Ovary (tissue), 10 donors: ENCODE measurements at places on chromosomes 5 and 9.

GRCh38 chr9:89179895-89180734 lies 1.5 kb upstream of the SHC3 start:
- DNase-seq = peak; percentile 80

- DNase-seq = peak; percentile 81
These were observed 26.8 kb downstream of the JADE2 start for GRCh38 chr5:134552301-134552700.

GRCh38 chr5:122015471-122015870 lies 53.7 kb downstream of the SRFBP1 start:
- no peak for DNase-seq

GRCh38 chr9:124353166-124353768 lies 62.0 kb downstream of the PSMB7 start:
- no peak for DNase-seq

GRCh38 chr9:131622523-131622922 lies 77.2 kb downstream of the PRRT1B start:
- no peak for DNase-seq

DNA sequence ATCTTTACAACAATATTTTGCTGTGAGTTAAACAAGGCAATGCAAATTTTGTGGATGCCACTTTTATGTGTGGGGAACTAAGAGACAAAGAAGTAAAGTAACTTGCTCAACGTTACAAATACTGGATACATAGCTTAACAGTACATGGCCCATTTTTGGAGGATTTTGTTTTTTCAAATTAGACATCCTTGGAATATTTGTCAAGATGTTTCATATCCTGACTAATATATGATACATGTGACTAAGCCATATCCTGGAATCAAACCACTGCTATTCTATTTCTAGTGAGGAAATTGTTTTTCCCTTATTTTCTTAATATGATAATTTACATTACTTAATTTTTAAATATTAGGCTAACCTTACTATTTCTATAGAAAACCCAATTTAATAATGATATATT lies 529.8 kb downstream of the DMRTA1 start:
- DNase-seq = no peak

- DNase-seq = no peak
These were observed 222.1 kb downstream of the GOLPH3 start for GRCh38 chr5:31952067-31952466.

- no peak for DNase-seq
These were observed 97.0 kb upstream of the FAM120A start for GRCh38 chr9:93354451-93354850.

- DNase-seq = no peak
These were observed 406.0 kb upstream of the GRIA1 start for GRCh38 chr5:153084511-153084910.

DNA sequence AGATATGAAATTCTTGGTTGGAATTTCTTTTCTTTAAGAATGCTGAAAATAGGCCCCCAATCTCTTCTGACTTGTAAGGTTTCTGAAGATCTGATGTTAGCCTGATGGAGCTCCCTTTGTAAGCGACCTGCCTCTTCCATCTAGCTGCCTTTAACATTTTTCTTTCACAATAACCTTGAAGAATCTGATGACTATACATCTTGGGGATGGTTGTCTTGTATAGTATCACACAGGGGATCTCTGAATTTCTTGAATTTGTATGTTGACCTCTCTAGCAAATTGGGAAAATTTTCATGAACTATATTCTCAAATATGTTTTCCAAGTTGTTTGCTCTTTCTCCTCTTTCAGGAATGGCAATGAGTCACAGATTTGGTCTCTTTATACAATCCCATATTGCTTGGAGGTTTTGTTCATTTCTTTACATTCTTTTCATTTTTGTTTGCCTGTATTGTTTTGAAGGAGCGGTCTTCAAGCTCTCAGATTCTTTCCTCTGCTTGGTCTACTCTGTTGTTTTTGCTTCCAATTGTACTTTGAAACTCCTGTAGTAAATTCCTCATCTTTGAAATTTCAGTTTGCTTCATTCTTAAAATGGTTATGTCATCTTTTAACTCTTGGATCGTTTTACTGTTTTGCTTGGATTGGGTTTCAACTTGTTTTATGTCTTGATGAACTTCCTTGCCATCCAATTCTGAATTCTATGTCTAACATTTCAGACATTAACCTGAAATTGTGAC lies 245.2 kb upstream of the TARS1 start:
- no peak for DNase-seq

DNA sequence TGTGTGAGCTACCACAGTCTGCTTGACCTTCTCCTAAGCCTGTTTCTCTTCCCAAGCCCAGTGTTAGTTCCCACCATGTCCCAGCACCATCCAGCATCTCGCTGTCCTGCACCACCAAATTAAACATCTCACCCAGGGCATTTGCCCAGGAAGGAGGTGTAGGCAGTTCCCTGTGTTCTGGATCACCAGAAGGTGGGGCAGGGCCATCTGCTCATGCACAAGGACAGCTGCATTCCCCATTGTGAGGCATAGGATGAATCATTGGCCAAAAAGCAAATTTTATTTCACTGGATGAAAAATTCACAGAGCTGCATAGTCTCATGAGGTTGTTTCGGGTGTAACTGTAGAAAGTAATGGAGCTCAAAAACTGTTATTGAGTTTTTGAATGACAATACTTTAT lies 89.5 kb upstream of the GRIA1 start:
- no peak for DNase-seq

DNA sequence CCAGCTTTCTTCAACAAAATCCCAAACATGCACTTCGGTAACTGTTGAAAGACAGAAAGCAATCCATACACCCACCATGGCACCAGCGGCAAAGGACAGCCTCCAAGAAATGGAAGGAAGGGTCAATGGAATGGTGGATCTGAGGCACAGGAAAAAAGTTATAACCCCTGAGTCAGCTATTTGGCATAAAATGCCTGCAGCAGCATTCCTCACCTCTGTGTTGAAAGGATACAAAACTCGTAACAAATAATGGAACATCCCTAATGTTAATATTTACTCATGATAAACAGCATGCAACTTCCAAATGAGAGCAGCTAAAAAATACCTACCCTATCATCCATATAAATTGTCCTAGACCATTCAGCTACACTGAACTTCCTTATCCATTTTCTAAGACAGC lies 9.4 kb downstream of the FBXW11 start:
- DNase-seq = no peak

- no peak for DNase-seq
These were observed 12.1 kb downstream of the C9 start for GRCh38 chr5:39352170-39352569.

- no peak for DNase-seq
These were observed 5.1 kb upstream of the CLINT1 start for GRCh38 chr5:157864067-157864466.

- no peak for DNase-seq
These were observed 39.4 kb downstream of the CTNNAL1 start for GRCh38 chr9:108973895-108974294.
